ENCODE measurements at places on chromosomes 5 and 9. TPM values are rescaled to one million over a fixed set of nuclear protein-coding genes. Genes with fewer than 3 reads are reported as not detected.

DNA sequence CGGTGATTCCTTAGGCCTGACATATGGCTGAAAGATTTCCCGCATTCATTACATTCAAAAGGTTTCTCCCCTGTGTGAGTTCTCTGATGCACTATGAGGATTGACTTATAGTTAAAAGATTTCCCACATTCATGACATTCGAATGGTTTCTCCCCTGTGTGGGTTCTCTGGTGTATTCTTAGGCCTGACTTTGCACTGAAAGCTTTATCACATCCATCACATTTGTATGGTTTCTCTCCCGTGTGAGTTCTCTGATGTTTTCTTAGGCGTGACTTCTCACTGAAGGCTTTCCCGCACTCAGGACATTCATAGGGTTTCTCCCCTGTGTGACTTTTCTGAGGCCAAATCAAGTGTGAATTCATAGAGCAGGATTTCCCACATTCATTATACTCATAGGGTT lies 35.8 kb downstream of the ZNF782 start:
- DNase-seq = no peak

- no peak for DNase-seq
Observed at GRCh38 chr5:127297348-127298035, 6.9 kb downstream of the MEGF10 start.

GRCh38 chr9:135928731-135929655 lies 21.6 kb upstream of the CAMSAP1 start:
- no peak for DNase-seq

DNA sequence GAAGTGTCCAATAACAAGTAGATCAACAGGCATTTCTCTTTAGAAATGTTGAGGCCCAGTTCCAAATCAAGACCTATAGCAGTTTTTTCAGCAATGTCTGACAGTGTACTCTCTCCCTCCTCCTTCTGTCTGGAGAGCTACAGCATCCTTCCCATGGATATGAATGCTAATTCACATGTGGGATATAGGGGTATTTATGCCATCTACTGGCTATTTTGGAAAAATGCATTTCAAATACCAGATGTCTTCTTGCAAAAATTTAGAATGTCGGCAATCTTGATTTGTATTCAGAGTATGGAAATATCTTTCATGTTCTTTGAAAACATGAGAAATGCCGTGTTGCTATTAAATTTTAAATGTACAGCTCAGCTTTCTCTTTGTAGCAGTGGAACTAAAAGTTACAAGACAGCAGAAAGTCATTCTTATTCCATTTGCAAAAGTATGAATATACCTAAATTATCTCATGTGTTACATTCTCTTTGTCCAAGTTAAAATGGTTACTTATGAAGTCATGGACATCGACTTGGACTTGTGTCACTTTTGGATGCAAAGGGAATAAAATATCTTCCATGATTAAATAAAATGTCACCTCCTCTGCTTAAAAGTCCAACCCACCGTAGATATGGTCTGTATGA lies 647.8 kb downstream of the TAF11L14 start:
- DNase-seq = no peak

GRCh38 chr5:179486596-179487051 lies 63.7 kb upstream of the RUFY1 start:
- no peak for DNase-seq

GRCh38 chr5:717143-717542 lies 24.0 kb upstream of the TPPP start:
- no peak for DNase-seq

The PRRX2 gene
- total RNA-seq = not detected

The MOB3B gene
- total RNA-seq = 2.4 TPM

The PDLIM4 gene
- 10.5 TPM for total RNA-seq
